Activated T-cell treated with anti-CD3 and anti-CD28 coated beads, Interleukin-2, amount 50 U/mL, for 48 hours (primary cell): ENCODE measurements at places on chromosomes 3 and 15.
A peak's percentile ranks its signal among the peaks of the same experiment; 100 is the strongest.

DNA sequence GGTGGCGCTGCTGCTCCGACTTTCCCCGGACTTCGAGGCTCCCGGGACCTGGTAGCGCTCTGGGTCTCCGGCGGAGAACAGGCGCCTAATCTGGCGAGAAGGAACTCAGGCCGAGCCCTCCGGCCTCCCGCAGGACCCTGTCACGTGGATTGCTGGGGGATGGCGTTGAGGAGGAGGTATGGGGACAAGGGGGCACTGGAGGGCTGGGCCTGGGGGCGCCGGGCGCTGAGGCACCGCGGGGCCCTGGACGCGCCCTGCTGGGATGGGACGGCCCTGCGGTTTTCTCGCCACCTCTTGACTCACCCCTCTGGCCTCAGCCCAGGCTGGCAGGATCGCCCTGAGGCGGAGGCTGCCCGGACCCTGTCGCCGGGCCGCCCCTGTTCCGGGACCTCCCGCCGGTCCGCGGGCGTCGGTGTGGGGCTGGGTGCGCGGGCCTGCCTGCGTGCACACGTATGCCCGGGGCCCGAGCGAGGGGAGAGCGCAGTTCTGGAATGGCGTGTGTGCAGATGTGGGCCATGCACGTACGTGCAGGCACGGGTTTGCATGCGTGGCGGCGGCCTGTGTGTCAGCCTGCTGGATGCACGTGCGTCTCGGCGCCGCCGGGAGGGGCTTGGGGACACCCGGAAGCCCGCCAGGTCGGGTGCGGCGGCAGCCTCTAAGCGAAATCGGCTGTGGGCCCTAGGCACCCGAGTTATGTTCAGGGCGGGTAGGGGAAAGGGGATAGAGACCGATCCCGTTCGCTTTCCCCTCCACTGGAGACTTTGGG is 752 bp downstream of the C15orf39 start:
- peak; percentile 85 for DNase-seq

GRCh38 chr3:178238179-178238578 is 298.1 kb upstream of the KCNMB2 start:
- DNase-seq = no peak

GRCh38 chr3:158384019-158384418 is 187.0 kb upstream of the MLF1 start:
- no peak for DNase-seq

GRCh38 chr3:123005291-123005690 is 22.3 kb downstream of the SEMA5B start:
- no peak for DNase-seq

DNA sequence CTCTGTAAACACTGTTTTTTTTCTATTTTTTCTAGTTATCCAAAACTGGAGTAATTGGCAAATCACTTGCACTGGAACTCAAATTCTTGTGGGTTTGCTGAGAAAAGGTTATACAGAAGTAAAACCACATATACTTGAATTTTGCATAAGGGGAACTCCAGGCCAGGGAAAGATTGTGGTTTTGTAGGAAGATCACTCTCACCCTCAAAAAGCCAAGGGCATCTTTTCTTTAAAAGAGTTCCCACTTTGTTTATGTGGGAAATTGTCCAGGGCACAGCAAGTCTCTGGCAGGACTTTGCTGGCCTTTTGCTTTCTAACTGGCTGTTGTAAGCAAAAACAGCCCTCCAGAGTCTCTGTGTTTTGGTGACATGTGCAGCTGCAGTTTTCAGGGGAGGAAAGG is 340.3 kb upstream of the RBMS3 start:
- DNase-seq = no peak

- DNase-seq = no peak
Observed at GRCh38 chr3:123686251-123686650, 101.4 kb upstream of the HACD2 start.

- no peak for DNase-seq
Observed at GRCh38 chr15:100218434-100218833, 123.3 kb downstream of the ADAMTS17 start.

GRCh38 chr15:100671858-100672543 is 69.6 kb downstream of the ASB7 start:
- no peak for DNase-seq

- DNase-seq = no peak
Observed at GRCh38 chr15:72345806-72346205, 25.8 kb upstream of the CELF6 start.

DNA sequence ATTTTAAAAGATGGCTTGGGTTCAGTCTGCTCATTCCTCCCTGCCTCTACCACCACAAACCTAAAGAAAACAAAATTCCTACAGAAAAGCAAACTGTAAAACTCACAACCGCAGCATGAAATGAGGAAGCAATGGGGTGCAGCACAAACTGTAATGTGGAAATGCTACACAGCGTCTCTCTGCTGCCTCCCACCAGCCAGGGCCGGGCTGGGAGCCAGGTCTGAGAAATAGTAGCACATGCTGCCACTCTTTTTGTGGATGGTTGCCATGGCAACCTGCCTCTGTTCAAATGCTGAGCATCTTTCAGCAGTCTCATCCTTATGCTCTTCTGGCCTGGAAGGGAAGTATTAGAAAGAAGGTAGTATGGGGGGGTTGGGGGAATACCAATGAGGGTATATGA is 55.4 kb downstream of the EOMES start:
- DNase-seq = no peak

- DNase-seq = no peak
Observed at GRCh38 chr3:73234354-73235014, 173.0 kb downstream of the EBLN2 start.

DNA sequence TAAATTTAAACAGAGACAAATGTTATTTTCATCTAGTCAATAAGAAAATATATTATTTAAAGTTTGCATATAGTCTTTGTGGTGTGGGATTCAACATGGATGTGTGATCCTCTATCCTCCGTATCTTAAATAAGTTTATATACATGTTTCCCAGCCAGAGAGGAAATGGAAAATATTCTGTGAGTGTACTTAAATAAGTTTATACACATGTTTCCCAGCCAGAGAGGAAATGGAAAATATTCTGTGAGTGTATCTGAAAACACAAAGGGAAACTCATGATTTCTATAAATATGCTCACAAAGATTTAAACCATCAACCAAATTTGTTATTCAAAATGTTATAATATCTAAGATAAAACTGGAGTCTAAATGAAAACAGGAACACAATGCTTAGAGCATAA is 110.0 kb upstream of the MELTF start:
- DNase-seq = no peak

GRCh38 chr15:85849946-85850345 is 55.2 kb upstream of the KLHL25 start:
- DNase-seq = no peak

GRCh38 chr15:75661100-75661755 is 13.5 kb downstream of the SNX33 start:
- DNase-seq = no peak

- DNase-seq = no peak
Observed at GRCh38 chr3:60579734-60580133, 671.5 kb downstream of the FHIT start.

- no peak for DNase-seq
Observed at GRCh38 chr3:184899953-184900595, 88.1 kb downstream of the VPS8 start.

- no peak for DNase-seq
Observed at GRCh38 chr15:72770673-72771328, 12.8 kb downstream of the ADPGK start.

DNA sequence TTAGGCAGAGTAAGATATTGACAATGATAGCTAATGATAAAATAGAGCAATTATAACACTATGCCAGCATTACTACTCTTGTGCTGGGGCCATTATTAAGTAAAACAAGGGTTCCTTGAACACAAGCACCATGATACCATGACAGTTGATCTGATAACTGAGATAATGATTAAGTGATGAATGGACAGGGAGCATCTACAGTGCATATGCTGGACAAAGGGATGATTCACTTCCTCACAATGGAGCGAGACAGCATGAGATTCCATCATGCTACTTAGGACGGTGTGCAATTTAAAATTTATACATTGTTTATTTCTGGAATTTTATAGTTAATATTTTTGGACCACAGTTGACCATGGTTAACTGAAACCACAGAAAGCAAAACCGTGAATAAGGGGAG is 156.6 kb downstream of the FHIT start:
- DNase-seq = no peak

- no peak for DNase-seq
Observed at GRCh38 chr3:189166321-189166720, 5.5 kb upstream of the TPRG1 start.

DNA sequence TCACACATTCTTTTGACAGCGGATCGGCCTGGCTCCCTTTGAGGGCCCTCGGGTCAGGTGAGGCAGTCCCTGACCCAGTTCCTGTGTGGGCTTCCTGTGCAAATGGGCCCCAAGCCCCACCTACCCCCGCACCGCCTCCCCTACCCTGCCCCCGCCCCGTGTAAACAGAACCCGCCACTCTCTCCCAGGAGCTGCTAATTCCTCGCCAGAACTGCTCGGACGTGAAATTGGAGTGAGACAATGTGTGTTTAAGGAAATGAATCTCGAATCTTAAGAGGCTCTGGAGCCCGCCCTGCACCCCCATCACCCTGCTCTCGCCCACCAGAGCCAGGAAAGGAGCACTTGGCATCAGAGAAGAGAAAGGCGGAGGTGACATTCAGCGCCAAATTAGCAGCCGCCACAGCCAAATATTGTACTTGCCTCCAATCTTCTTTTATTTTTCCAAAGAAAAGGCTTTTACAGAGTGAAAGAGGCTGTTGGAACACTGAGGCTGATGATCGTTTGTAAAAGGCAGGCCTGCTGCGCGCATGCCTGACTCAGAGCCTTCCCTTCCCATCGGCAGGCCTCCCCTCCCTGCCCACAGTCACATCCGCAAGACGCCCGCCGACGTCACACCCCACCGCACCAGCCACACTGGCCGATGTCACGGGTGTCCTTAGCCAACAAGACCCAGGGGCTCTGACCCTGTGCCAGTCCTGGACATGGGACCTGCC is 53.1 kb downstream of the CACNA2D2 start:
- peak; percentile 76 for DNase-seq

DNA sequence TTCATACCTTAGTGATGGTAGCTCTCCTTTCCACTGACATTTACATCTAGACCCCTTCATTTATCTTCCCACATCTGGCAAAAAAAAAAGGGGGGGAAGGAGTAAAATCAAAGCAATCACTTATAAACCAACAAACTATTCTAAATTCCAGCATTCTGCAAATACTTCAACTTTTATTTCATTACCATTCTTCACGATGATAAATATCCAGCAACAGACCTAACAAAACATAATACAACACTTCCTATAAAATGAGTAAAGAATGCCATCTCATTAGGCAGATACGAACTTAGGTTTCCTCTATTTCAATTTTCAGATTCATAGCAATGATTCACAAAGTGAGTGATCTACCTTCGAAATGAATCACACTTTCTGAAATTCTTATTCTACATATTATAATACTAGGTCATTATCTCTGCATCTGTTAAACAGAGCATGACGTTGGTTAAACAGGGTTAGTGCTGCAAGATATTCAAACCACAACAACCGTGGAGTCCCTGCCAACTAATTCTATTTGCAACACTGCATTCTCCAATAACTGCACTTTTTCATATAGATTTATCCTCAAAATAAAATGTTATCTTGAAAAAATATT is at the start of gene LRRFIP2:
LRRFIP2 (minus strand) TSS at position 51 of the 595 bp plus-strand sequence. CDS start 25,599 bp downstream, outside the sequence.
- no peak for DNase-seq

DNA sequence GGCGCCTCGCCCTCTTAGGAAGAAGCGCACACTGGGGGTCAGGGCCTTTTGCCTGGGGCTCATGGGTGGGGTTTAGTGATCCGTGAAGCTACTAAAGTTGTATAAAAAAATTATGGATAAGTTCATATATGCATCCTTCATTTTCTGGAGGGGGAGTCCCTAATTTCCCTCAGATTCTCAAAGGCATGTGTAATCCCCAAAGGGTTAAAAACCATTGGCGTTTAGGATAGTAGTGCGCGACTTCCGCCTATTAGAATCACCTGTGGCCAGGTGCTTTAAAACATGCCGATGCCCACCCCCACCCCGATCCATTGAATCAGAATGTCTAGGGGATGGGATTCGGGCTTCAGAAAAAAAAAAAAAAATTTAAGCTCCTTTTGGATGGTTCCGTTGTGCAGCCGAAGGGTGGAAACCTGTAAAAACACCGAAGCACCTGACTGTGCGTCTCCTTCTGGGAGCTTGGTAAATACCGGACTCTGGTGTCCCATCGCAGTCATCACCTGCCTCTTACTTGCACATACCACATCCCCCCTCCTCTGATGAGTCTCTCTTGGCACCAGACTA is 570 bp downstream of the APH1B start:
- DNase-seq = no peak

GRCh38 chr15:39451871-39452270 is 129.0 kb upstream of the THBS1 start:
- DNase-seq = no peak

- no peak for DNase-seq
Observed at GRCh38 chr15:65908876-65909275, 39.6 kb downstream of the RAB11A start.
